ENCODE measurements at places on chromosomes 6 and 20.
A peak's percentile ranks its signal among the peaks of the same experiment; 100 is the strongest.

GRCh38 chr6:166476634-166477215, 94.0 kb upstream of the MPC1 start:
- DNase-seq: no peak

DNA sequence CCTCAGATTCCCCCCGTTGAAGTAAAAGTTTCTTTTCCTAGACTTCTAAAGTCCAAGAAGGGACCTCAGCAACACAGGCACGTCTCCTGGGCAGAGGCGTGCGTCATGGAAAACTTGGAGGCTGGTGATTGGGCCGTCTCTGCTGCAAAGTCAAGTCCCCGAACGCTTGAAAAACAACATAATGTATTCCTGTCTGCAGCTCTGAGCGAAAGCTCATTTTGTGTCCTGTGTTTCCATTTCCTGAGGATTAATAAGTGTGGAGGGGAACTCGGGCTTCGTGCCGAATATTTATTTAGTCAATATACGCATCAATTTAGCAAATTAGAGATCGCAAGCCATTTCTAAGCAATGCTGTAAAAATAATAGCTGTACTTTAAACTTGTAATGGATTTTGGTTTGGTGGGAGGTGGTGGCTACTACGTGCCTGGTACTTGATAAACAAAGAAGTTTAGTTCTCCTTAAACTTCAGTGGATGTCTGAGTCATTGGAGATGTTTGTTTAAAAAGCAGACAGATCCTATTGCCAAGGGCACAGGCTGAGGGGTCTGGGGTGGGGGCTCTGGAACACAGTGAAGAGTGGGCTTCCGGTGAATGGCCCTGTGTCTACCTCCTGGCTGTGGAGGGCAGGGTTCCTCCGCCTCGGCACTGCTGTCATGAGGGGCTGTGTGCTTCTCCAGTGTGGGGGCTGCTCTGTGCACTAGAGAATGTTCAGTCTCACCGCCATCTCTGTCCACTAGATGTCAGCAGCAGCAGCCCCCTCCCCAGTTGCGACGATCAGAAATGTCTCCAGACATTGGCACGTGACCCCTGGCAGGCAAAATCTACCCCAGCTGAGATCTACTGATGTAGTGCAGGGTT, 21.8 kb downstream of the PCK1 start:
- peak; percentile 64 for DNase-seq

DNA sequence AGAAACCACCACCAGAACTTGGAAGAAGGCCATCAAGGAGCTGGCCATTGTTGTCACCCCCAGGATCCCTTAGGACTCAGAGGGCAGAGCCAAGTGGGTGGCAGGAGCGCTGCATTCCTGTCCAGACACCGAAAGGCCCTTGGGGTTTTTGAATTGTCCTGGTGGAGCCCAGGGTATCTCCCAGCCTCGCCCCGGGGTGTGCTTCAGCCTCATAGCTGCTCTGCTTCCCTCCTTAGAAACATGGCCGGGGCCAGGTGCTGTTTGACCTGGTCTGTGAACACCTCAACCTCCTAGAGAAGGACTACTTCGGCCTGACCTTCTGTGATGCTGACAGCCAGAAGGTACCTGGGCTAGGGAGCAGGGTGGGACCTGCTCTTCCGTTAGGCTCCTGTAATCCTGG, 23.2 kb downstream of the EPB41L1 start:
- no peak for DNase-seq

- no peak for DNase-seq
These were observed 168.5 kb upstream of the ATXN1 start for GRCh38 chr6:16929809-16930208.

DNA sequence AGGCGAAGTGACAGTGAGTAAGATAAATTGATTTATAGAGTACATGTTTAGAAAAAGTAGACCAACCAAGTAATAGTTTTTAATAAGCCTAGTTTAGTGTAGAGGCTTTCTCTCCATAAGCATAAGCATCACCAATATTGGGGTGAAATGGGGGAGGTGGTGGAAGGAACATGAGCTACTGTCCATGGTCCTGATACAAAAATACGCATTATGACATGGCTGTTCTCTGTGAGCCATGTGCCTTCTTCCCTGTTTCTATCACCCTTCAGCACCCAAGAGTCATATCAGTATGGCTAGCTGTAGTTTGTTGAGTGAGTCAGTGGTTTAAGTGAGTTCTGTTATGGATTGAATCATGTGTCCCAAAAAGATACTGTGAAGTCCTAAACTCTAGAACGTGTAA, 150.8 kb downstream of the EDN1 start:
- DNase-seq: peak; percentile 43

DNA sequence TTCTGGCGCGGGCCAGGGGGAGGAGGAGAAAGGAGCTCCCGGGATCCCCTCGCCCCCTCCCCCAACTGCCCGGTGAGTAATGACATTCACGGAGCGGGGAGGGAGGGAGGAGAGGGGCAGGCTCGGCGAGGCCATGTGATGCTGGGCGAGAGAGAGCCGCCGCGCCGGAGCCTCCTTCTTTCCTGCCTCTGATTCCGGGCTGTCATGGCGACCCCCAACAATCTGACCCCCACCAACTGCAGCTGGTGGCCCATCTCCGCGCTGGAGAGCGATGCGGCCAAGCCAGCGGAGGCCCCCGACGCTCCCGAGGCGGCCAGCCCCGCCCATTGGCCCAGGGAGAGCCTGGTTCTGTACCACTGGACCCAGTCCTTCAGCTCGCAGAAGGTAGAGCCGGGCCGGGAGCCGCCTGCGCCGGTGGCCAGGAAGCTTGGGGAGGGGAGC, at the start of gene GDAP1L1:
TSS of gene GDAP1L1 (plus strand) at position 178 of the 441 bp plus-strand sequence. CDS start at position 205, 27 bp downstream.
- peak; percentile 77 for DNase-seq

DNA sequence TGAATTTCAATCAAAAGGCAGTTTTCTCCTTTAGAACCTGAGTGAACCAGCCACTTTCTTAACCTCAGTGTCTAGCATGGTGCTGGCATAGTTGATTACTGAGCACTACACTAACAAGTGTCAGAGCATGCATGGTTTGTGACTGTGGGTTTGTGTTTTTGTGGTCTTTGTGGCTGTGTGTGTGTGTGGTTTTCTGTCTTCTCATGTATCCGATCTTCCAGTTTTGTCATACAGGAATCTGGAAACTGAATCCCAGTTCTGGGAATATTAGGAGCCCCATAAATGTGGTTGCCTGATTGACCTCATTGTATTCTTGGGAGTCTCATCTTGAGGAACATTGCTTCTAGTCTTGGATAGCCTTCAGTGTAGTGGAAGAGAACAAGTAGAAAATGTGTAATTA, 73.7 kb downstream of the ESR1 start:
- DNase-seq: no peak

DNA sequence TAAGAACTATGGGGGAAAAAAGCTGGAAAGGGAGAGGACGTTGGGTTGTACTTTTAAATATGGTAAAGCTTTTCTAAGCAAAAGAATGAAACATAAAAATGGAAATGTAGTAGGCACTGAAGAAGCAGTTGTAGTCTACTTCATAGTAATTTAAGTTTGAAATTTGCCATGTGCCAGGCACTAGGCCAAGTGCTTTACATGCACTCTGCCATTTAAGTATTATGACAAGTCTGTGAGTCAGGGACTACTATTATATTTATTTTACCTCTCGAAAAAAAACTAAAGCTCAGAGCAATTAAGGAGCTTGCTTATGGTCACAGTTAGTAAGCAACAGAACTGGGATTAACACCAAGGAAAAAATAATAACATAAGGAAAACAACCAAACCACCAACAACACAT, 257.8 kb downstream of the GMDS start:
- DNase-seq: no peak

DNA sequence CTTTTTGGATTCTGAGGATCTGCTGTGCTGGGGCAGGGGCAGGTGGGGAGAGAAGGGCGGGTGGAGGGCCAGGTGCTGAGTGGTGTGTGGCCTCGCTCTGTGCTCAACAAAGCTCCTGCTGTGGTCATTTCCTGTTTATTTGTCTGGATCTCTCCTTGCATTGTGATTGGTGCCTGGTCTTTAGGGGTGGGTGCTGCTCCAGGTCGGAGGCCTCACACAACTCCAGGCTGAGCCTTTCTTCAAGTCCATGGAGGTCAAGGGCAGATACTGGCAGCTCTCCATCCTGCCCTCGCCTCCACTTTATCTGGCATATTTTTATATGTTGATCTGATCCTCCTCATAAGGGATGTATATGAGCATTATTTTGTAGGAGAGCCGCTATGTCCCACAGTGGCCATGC, 36.2 kb downstream of the HLA-F start:
- no peak for DNase-seq

DNA sequence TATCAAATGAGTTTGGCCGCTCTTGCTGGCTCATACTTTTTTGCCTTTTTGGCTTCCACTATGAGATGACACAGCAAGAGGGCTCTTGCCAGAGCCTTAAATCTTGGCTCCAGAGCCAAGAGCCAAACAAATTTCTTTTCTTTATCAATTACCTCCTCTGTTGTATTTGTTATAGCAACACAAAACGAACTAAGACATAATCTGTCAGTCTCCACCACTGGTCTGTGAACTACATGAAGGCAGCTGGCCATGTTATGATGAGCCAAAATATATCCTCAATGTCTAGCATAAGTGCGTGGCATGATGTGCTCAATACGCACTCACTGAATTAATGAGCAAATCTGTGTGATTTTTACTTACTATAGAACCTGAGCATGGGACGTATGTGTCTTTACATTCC, 220.0 kb upstream of the ZNF217 start:
- DNase-seq: no peak

GRCh38 chr6:25137916-25138232, 141.3 kb upstream of the CARMIL1 start:
- no peak for DNase-seq

- DNase-seq: peak; percentile 74
These were observed 21.6 kb upstream of the MTRF1L start for GRCh38 chr6:153023977-153024708.

DNA sequence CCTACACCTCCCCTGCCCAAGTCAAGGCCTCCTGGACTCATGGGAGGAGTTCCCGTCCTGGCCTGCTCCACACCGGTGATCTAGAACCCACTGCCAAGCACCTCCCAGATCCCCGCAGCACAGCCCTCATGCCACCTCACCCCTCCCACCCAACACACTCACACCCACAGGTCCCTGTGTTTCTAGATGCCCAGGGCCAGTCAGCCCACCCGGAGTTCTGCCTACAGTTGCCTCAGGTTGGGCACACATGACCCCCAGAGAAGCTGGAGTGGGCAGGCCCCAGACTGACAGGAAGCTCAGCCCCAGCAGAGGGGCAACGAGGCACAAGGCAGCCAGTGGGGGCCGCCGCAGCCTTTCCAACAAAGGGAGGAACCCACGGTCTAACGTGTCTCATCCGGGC, 29.6 kb downstream of the RRBP1 start:
- no peak for DNase-seq

DNA sequence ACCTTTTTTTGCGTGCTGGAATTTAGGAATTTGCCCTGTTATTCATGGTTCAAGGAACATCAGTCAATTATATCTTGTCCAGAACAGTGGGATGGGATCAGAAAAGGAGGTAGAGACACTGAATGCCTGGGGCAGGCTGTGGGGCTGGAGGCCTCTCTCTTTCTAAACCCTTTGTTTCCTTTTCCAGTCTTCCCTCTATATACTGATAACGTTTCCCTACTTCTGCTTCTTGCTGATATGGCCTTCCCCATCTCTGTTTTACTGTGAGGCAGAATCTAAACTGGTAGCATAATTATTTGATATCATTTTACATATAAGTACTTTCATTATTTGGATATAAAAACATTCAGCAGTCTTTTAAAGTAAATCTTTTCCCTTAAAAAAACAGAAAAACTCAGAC, 67.5 kb downstream of the DNAH8 start:
- no peak for DNase-seq
